ENCODE measurements at places on chromosomes 1 and 21. TPM values are rescaled to one million over a fixed set of nuclear protein-coding genes. Genes with fewer than 3 reads are reported as not detected.

DNA sequence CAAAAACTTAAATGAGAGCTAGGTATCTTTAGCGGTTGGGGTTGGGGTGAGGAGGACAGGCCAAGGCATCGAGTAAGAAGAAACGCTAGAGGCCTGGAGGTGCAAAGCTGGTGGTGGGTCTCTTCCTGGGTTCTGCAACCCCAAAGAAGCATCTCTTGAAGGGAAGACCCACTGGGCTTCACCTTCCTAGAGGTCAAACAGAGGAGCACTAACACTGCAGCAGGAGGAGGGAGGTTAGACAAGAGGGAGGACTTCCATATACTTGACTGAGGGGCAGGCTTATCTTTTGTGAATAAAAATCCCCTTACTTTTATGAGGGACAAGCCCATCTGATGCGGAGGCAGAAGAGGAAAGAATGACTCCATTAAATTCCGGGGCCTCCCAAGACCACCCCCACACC is 2.5 kb downstream of the MEX3A start:
- no peaks in the 10 kb centered on the region for H3K27me3 ChIP-seq
- no peak for DNase-seq
- H3K36me3 ChIP-seq: no peaks in the 10 kb centered on the region
- no peak overlapping the region for H3K4me3 ChIP-seq

- no peak overlapping the region for H3K4me3 ChIP-seq
- H3K27ac ChIP-seq: no peak overlapping the region
- no peaks in the 10 kb centered on the region for H3K36me3 ChIP-seq
- H3K4me1 ChIP-seq: peaks cover 6% of the 10 kb centered on the region
Measured at GRCh38 chr1:99566290-99567021, 79.5 kb upstream of the PALMD start.

DNA sequence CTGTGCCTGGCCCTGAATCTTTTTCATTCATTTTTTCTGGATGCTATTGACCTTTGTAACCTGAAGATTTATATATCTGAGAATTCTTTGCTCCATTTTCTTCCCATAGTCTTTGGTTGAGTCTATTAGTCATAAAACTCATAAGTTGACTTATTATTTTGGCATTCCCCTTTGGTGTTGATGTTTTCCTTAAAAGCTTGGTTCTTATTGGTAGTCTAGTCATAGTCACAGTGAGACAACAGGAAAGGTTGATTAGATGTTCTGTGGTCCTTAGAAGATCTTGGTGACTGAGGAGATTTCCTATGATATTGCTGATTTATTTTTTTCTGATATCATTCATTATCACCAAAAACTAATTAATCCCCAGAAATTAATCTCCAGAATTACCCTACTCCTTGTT is 86.2 kb downstream of the PTPRC start:
- H3K4me3 ChIP-seq: no peak overlapping the region
- DNase-seq: no peak
- H3K27me3 ChIP-seq: no peaks in the 10 kb centered on the region
- no peaks in the 10 kb centered on the region for H3K4me1 ChIP-seq
- H3K27ac ChIP-seq: no peak overlapping the region

- no peak overlapping the region for H3K27ac ChIP-seq
- no peaks in the 10 kb centered on the region for H3K4me1 ChIP-seq
- no peaks in the 10 kb centered on the region for H3K27me3 ChIP-seq
- no peak overlapping the region for H3K4me3 ChIP-seq
- no peaks in the 10 kb centered on the region for H3K36me3 ChIP-seq
Measured at GRCh38 chr21:16873176-16873575, 639.7 kb upstream of the CXADR start.

DNA sequence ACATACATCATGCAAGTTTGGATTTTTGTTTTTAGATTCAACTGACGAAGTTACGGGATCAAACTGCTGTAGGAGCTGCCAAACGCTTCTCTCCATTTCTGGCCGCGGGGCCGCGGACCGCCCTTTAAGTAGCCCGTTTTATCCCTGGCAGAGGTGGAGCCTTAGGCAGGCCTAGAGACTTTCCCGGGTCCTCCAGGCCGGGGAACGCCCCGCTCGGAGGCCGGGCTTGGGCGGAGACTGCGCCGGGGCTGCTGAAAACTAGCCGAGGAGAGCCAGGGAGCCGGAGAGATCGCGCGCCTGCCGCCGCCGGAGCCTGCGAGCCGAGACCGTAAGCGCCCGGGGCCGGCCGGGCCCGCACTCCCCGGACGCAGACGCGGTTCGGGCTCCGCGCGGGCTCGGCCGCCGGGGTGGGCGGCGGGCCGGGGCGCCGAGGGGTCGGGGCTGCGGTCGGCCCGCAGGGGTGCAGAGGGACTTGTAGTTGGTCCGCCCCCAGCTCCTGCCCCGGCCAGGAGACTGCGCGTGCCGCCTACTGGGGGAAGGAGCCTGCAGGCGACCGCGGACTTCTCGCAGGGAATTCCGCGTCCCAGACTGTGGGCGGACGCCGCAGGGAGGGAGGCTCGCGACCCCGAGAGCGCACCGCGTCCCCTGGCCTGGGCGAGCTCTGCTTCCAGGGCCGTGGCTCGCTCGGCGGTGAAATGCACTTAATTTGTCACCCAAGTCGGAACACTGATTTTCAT is at the start of gene EPHX1:
Gene EPHX1, plus strand, starts transcription at position 283 of the 737 bp plus-strand sequence. CDS start 18,606 bp downstream, outside the sequence.
- peak; percentile 92 for DNase-seq
- no peaks in the 10 kb centered on the region for H3K27me3 ChIP-seq
- no peaks in the 10 kb centered on the region for H3K36me3 ChIP-seq
- peak within 1 kb of the TSS; percentile 72 for H3K4me3 ChIP-seq

DNA sequence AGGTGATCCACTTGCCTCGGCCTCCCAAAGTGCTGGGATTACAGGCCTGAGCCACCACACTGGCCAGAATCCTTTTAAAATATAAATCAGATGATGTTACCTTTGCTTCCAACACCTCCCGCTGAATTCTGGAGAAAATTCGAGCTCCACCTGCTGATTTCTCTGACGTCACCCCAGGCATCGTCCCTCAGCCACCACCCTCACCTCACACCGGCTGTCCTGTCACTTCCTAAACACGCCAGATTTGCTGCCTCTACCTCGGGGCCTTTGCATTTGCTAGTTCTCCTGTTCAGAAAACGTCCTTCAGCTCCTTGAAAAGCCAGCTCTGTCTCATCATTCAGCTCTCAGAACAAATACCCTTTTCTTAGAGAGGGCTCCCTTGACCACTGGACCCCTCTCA is 57.9 kb downstream of the FBXO2 start:
- no peak for DNase-seq
- no peaks in the 10 kb centered on the region for H3K4me1 ChIP-seq
- no peak overlapping the region for H3K4me3 ChIP-seq
- no peaks in the 10 kb centered on the region for H3K36me3 ChIP-seq

GRCh38 chr1:26848941-26849774 is 13.8 kb upstream of the SFN start:
- peaks cover 12% of the 10 kb centered on the region for H3K36me3 ChIP-seq
- no peaks in the 10 kb centered on the region for H3K4me1 ChIP-seq
- DNase-seq: no peak
- H3K4me3 ChIP-seq: no peak overlapping the region

- H3K36me3 ChIP-seq: no peaks in the 10 kb centered on the region
- peak overlapping the region; percentile 87 for H3K27ac ChIP-seq
- H3K4me3 ChIP-seq: peak overlapping the region; percentile 84
- H3K27me3 ChIP-seq: no peaks in the 10 kb centered on the region
- no peaks in the 10 kb centered on the region for H3K4me1 ChIP-seq
Measured at GRCh38 chr21:38806153-38806941, 618 bp downstream of the ETS2 start.

DNA sequence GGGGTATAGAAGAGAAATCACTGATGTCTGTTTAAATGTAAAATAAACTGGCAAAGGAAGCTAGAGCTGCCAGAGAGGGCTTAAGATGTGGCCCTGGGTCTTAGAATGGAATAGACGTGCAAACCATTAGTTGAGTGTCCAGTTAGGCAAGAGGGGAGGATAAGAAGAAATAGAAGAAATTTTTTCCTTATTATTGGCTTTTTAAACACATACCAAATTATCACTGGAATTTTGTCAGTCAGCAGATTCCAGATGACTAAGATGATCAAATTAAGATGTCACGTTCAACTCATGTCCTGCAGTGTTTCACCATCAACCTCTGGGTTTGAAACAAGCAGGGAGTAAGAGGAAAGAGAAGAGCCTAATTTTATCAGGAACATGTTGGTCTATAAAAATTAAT is 71.6 kb upstream of the C1orf21 start:
- H3K36me3 ChIP-seq: no peaks in the 10 kb centered on the region
- H3K27ac ChIP-seq: no peak overlapping the region
- H3K4me1 ChIP-seq: no peaks in the 10 kb centered on the region
- no peak overlapping the region for H3K4me3 ChIP-seq

DNA sequence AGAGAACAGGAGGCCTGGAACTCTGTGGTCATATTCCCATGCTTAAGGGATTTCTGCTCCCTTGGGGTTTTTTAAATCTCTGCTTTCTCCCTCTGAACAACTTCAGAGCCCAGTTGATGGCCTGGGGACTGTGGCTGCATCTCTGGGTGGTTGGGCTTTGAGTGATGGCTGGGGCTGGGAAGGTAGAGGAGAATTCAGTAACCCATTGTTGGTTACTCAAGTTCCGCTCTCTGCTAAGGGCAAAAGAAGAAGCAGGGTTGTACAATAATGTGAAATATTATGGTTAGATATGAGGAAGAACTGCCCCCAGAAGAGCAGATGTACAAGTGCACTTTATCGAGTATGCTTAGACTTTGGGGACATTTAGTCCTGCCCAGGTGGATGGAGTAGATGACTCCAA is 72.1 kb upstream of the CNTN2 start:
- no peaks in the 10 kb centered on the region for H3K27me3 ChIP-seq
- H3K36me3 ChIP-seq: no peaks in the 10 kb centered on the region
- H3K4me3 ChIP-seq: no peak overlapping the region

- no peak overlapping the region for H3K4me3 ChIP-seq
- peaks cover 9% of the 10 kb centered on the region for H3K36me3 ChIP-seq
- H3K27me3 ChIP-seq: no peaks in the 10 kb centered on the region
Measured at GRCh38 chr1:116031302-116031835, 55.1 kb downstream of the SLC22A15 start.

- no peaks in the 10 kb centered on the region for H3K4me1 ChIP-seq
- no peak for DNase-seq
- H3K4me3 ChIP-seq: no peak overlapping the region
- no peak overlapping the region for H3K27ac ChIP-seq
Measured at GRCh38 chr1:170303034-170303433, 157.3 kb downstream of the NTMT2 start.

DNA sequence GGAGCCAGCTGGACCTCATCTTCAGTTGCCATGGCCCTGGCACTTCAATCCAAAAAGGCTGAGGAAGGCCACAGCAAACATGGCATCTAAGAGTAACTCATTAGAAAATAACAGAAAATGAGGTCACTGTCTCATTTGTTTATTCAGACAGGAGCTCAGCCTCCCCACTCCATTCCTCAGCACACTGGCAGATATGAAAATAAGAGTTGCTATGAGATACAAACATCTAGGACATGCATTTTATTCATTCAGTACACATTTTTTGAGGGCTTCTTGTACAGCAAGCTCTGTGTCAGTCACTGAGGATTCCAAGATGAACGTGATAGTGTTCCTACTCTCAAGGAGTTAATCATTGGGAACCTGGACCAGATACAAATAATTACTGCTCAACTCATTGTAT is 32.7 kb upstream of the TMEM125 start:
- H3K27me3 ChIP-seq: no peaks in the 10 kb centered on the region
- no peaks in the 10 kb centered on the region for H3K4me1 ChIP-seq
- no peak overlapping the region for H3K27ac ChIP-seq
- H3K4me3 ChIP-seq: no peak overlapping the region
- DNase-seq: no peak

- peak overlapping the region; percentile 44 for H3K4me3 ChIP-seq
- H3K27me3 ChIP-seq: no peaks in the 10 kb centered on the region
- peak overlapping the region; percentile 44 for H3K27ac ChIP-seq
- no peak for DNase-seq
- H3K36me3 ChIP-seq: no peaks in the 10 kb centered on the region
Measured at GRCh38 chr21:46297338-46298271, 11.5 kb downstream of the YBEY start.

- H3K36me3 ChIP-seq: no peaks in the 10 kb centered on the region
- H3K4me1 ChIP-seq: peaks cover 59% of the 10 kb centered on the region
- no peaks in the 10 kb centered on the region for H3K27me3 ChIP-seq
- no peak overlapping the region for H3K4me3 ChIP-seq
Measured at GRCh38 chr1:204084247-204084772, 11.4 kb downstream of the SOX13 start.

DNA sequence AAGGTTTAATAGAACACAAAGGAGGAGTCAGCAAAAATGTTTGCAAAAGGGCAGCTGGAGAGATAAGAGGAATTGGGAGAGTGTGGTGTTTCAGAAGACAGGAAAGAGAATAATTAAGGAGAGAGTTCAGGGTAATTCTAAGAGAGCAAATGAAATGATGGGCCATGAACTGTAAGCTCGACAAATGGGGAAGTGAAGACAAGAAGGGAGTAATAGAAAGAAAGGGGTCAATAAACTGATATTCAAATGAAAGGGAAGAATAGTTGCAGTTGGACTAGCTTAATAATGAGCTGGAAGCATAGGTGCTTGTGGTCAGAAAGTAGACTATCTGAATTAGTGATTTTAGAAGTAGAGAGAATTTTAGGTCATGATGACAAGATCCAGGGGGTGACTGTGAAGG is 15.6 kb upstream of the RNF220 start:
- no peaks in the 10 kb centered on the region for H3K4me1 ChIP-seq
- H3K27ac ChIP-seq: no peak overlapping the region
- H3K27me3 ChIP-seq: no peaks in the 10 kb centered on the region
- H3K4me3 ChIP-seq: no peak overlapping the region
- no peak for DNase-seq

- no peaks in the 10 kb centered on the region for H3K27me3 ChIP-seq
- peak; percentile 63 for DNase-seq
- H3K27ac ChIP-seq: no peak overlapping the region
- no peak overlapping the region for H3K4me3 ChIP-seq
- no peaks in the 10 kb centered on the region for H3K4me1 ChIP-seq
- H3K36me3 ChIP-seq: no peaks in the 10 kb centered on the region
Measured at GRCh38 chr1:117067533-117068370, 7.6 kb downstream of the TTF2 start.

DNA sequence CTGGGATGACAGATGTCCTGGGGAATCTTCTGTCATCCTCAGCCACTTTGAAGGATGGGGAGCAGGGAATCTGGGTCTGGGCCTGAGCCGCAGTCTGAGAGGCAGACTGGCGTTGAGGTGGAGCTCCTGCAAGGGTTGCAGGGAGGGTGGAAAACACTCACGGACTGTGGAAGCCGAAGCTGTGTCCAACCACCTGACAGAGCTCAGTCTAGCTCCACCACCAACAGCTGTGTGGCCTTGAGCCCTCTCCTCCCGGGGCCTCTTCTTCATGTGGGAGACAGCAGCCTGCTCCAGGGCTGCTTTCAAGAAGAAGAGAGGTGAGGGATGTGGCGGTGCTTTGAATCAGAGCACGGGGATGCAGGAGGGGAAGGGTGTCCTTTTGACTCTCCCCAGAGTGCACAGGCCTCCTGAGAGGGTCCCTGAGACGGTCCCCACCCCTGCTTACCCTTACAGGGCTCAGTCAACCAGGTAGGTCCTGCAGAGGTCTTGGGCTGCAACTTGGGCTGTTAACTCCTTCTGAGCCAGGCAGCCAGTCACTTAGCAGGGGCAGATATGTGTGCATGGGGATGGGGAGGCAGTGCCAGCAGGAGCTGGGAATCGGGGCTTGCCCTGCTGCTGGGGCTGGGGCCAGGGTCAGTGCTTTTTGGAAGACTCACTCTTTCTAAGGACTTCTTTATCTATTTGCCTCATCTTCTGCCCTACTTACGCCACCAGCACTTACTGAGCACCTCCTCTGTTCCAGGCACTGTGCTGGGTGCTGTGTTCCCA is 216.3 kb downstream of the PTPRU start:
- H3K27ac ChIP-seq: no peak overlapping the region
- no peaks in the 10 kb centered on the region for H3K4me1 ChIP-seq
- no peak for DNase-seq

The PDC gene
- polyA plus RNA-seq: not detected

The ADGRB2 gene
- 0.23 TPM for polyA plus RNA-seq

The PAPPA2 gene
- polyA plus RNA-seq: 3.1 TPM

The CDA gene
- polyA plus RNA-seq: 1.2 TPM

The FAAP20 gene
- 56.1 TPM for polyA plus RNA-seq

The STYXL2 gene
- polyA plus RNA-seq: 0.02 TPM

The ANKRD34A gene
- polyA plus RNA-seq: 0.38 TPM

Data from pancreas (tissue), 10 donors.